Stimulated activated CD4-positive, alpha-beta T cell treated with anti-CD3 and anti-CD28 coated beads, Interleukin-2, amount 100 ng/mL, for 4 hours (primary cell): ENCODE measurements at places on chromosomes 5 and 9.

- DNase-seq: no peak
Observed at GRCh38 chr9:110655754-110656641, 12.6 kb upstream of the MUSK start.

GRCh38 chr9:109843641-109844040, 63.6 kb downstream of the PALM2AKAP2 start:
- DNase-seq: no peak

- no peak for DNase-seq
Observed at GRCh38 chr9:31807574-31808256, 576.7 kb upstream of the ACO1 start.

- DNase-seq: no peak
Observed at GRCh38 chr9:70392189-70392588, 22.3 kb downstream of the KLF9 start.

DNA sequence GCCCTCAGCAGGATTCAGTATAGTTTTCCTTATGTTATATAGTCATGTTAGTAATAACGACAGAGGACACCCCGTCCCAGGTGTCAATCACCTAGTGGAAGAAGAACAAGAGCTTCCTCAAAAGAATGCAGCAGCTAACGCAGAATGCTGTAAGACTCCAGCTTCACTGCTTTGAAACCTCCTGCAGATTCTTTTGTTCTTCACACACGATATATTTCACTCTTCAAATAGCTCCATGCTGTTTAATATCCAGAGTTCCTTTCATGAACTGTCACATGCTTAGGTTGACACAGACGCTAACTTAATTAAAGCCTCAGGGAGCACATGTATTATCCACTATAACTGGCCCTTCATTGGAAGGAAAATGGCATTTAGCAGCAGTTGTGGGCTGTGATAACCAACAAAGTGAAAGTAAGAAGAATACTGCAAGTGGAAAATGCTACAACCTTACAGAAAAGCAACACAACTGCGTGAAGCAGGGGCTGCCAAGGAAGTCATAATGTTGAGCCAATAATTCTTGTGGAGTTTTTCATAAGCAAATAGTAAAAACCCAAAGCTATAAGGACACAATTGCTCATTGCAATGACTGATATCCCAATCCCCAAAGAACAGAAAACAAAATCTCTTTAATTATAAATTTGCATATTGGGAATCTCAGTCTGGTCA, 387.5 kb downstream of the PLK2 start:
- no peak for DNase-seq

DNA sequence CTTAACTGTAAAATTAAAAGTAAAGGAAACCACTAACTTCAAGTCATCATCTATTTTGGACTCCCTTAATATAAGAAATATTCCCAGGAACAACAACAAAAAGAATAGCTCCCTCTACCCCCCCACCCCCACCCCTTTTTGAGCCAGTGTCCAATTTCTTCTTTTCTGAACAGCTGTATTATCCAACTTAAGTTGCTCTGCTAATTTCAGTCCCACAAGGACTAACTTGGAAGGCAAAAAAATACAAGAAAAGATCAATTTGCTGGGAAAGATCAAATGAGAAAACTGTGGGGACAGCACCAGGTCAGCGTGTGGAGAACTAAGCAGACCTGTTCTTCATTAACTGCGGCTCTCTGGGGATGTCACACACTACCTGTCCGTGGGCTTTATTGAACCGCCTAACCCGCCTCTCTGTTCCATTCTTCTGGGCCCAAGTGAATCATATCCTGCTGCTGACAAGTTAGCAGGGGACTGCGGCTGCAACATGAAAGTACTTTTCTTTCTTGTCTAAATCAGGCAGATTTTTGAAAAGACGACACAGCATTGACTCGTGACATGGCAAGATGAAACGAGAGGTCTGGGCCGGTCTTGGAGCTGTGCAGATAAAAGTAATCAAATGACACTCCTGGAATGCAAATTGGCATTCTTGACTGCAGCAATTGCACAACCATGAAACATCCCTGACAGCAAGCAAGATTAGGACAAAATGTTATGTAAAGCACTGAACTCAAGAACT, 2.7 kb downstream of the BNC2 start:
- no peak for DNase-seq

DNA sequence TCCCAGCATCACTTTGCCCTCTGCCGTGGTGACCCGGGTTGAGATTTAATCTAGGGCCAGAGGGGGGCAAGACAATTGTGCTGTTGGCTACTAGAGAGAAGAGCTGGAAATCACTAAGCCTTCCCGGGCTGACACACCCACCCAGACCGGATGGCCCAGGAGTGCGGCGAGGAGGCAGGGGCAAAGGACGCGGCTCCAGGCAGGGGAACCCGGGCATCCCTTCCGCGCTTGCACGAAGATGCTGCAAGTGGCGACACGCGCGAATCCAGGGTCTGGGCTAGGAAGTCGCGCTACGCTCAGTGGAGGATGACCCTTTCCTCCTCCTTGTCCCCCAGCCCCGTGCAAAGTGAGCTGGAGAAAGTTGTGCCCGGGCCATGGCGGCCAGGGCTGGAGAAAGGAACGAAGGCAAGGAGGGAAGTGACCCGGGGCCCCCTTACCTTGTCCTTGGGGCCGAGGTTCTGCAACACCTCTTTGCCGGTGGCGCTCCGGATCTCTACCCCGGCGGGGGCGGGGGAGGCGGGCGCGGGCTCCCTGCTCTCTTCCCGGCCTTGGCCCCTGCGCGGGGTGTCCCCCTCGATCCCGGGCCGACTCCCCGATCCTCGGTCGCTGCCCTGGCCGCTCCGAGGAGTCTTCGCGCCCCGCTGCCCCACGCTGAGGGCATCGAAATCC, 693 bp downstream of the DPYSL3 start:
- no peak for DNase-seq

DNA sequence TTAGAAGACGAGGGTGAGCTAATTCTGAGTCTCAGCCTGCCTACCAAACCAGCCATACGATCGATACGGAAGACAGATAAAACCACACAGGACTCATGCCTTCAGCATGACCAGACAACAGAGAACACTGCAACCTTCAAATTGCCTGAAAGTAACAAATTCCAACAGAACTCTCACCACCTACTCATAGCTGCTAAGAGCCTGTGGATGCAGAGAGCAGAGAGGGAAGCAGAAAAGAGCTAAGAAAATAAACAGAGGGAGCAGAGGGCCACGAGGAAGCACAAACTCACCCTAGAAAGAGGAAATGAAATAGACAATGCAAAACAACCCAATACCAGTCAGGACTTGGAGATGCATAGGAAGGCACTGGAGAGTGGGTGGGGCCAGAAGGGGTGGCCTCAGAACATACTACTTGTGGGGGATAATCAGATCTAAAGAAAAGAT, 86.7 kb upstream of the TAS2R1 start:
- no peak for DNase-seq

DNA sequence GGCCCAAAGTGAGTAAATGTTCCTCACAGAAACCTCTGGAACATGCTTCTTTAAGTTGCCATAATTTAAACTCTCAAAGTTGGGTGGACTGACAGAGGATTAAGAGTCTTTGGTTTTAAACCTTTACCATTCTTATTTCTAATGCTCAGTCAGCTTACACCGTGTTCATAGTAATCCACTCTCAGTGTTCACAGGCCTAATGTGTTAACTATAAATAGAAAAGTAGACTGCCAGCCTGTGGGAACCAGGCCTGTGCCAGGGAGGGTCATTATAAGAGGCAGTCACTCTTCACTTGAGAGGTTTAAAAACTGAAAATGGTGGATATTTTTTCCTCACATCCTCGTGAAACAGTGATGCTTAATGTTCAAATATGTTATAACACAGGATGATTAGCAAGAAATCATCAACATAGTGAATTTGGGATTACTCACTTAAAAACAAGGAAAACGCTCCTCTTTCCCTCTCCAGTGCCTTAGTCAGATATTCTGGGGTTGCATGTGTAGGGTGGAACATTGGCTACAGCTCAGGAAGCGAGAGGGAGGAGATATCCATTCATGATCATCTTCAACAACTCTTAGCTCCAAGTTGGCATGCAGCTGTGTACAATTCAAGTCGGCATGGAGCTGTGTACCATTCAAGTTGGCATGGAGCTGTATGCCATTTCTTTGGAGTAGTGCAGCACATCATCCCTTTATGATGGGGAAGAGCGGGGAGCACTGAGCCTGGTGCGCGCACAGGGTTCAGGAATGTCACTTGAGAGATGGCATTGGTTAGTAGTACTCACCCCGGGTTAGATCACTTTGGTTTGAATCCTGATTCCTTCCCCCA, 65.8 kb downstream of the KIAA1958 start:
- DNase-seq: no peak

DNA sequence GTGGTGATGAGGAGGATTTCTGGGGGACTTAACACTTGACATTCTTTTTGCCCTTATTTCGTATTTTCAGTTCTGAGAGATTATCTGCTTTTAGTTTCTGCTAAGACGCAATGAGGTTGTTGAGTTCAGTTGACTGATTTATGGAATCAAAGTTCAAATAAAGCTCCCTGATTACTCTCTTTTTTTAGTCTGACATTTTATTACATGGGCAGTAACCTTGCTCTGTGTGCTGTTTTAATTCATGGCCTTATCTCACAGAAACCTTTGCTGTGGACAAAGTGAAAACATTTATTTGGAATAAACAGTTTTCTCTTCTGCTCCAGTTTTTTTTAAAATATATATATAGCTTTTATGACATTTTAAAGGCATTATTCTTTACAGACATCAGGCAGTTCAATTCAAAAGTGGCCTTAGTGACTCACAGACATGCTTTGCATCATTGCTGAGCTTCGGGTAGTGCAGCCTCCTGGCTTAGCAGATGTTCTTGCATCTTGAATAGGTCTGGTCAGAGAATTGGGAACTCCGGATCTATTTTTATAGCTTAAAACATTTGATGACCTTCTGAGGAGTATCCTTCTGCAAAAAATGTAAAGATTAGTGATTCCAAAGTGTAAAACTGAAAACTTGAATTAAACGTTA, 162.9 kb downstream of the FAM170A start:
- no peak for DNase-seq

DNA sequence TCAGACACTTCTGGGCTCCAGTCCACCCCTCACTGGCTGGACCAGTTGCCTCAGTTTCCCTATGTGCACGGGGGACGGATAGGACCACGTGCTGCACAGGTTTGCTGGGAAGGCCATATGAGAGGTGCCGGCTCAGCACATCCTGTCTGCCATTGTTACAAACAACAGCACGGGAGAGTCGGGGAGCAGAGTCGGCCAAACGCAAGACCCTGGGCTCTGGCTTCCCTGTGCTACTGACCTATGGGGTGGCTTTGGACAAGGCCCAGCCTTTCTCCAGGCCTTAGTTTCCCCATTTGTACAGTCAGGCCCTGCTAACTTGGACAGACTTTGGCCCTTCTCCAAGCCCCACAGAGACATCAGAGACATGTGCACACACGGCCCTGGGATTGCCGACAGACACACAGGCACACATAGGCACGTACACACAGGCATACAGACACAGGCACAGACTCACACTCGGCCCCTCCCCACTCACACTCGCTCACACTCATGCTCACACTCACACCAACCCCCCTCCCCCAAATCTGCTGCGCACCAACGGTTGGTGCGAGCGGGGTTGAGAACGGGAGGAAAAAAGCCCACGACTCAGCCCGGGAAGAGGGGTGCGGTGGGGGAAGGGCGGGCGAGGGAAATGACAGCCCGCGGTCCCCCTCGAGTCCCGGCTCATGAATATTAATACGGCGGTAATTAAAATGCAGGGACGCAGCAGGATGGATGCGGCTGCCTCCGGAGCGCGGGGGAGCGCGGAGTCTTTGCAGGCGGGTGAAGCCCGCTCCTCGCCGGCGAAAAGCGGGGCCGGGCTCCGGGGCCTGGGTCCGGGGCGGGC, 133.0 kb downstream of the C9orf50 start:
- DNase-seq: peak; percentile 59

GRCh38 chr5:151092762-151093161, 11.9 kb upstream of the TNIP1 start:
- DNase-seq: no peak
